Stimulated activated CD4-positive, alpha-beta T cell treated with anti-CD3 and anti-CD28 coated beads, Interleukin-12 subunit alpha, Interleukin-12 subunit beta, amount 100 ng/mL, for 48 hours (primary cell): ENCODE measurements at places on chromosomes 2 and 18.

DNA sequence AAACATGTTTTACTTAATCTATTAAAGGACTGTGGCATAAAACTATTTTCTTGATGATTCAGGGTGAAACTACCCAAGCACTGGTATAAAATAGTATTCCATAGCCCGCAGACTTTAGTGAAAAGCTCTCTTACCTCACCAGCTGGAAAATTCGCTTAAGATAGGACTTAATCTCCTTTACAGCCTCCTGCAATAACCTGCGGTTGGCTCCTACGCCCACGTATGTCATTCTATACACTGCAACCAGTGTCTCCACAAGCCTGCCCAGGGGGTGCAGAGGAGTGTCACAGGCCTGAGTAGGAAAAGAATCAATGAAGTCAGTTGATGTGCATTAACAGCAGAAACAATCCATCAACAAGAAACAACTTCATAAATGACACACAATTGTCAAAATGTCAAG lies 11.3 kb upstream of the MPP4 start:
- DNase-seq = no peak

DNA sequence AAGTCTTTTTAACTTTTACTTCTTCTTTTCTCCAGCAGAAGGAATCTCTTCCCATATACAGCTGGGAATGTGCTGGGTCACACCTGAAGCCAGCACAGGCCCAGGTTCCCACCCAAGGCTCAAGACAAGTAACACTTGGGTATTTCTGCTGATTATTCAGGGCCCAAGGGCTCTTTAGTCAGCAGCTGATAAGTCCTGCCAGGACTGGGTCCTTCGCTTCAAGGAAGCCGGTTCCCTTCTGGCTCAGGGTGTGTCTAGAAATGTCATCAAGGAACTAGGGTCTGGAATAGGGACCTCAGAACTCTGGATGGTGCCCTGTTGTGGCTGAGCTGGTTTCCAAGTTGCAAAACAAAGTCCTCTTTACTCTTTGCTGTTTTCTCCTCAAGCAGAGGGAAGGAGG lies 27.0 kb upstream of the SERPINB2 start:
- DNase-seq = no peak

DNA sequence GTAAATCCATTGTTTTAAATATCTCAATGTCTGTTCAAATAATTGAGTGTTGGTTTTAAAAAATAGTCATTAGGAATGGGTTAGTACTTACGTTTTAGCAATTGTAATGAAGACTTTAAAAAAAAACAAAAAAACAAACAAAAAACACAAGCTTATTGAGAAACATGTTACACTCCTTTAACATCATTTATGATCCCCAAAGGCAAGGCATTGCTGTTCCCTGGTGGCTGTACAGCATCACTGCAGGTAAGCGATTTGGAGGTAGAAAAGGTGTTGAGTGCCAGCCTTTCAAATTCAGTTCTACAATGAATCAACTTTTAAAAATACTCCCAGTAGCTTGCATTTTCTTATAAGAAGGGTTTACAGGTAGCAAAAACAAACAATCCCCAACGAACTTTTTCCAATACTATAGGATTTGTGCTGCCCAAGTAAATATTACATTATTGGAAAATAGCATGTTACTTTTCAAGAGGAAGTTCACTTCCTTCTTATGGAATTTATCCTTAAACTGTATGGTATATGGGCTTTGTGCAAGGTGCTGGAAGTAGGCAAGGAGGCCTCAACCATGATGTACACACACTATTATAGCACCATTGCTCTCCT lies 27.5 kb downstream of the CNRIP1 start:
- no peak for DNase-seq

DNA sequence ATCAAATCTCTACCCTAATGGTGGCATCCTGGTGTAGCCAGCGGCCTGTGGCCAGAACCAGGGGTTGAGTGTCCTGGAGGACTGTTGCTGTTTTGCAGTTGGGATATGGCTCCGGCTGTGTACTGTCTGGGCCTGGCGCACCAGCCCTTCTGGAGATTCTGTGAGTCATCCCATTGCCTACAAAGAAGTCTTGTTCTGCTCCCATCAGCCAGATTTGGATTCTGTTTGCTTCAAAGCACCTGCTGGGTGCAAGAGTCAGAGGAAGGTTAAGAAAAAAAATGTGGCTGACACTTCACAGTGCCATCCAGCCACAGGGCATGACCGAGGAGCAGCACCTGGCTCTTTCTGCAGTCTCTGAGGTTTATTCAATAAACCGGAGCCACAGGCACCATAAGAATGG lies 41.0 kb upstream of the ASAP2 start:
- DNase-seq = no peak

DNA sequence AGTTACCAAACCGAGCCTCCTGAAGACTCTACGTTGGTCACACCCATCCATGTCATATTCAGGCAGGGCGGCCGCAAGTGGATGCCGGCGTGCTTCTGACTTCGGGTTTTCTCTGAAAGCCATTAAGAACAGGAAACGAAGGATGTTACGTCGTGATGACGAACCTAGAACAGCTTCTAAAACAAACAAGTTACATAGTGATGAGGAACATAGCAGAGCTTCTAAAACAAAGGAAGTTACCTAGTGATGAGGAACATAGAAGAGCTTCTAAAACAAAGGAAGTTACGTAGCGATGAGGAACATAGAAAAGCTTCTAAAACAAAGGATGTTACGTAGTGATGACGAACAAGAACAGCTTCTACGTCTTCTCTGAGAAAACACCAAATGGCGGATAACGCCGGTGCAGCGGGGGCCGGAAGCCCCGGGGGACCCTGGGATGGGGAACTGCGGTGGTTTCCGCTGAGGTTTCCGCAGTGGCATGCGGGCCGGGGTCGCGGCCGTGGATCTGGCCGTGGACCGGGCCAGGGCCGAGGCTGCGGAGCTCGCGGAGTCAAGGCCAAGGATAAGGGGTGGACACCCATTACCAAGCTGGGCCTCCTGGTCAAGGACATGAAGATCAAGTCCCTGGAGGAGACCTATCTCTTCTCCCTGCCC lies 141.1 kb downstream of the SOCS6 start:
- no peak for DNase-seq

DNA sequence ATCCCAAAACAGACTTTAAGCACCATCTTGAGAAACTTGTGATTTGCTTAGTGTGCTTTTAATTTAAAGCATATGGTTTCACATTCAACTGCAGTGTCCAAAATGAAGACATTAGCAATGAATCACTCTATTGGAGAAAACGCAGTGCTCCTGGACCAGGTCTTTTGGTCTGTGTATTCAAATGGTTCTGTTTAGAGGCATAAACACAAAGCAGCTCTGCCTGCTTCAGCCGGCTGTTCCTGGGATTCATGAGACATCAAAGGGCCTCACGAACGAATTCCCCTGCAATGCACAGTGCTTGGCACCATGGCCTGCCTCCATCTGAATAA lies 117.1 kb upstream of the SP5 start:
- DNase-seq = no peak

- DNase-seq = no peak
Observed at GRCh38 chr2:85763831-85764230, 10.0 kb downstream of the ATOH8 start.

- DNase-seq = no peak
Observed at GRCh38 chr18:49849331-49850217, 36.2 kb upstream of the ACAA2 start.

- no peak for DNase-seq
Observed at GRCh38 chr2:38465789-38466127, 88.7 kb upstream of the ATL2 start.

DNA sequence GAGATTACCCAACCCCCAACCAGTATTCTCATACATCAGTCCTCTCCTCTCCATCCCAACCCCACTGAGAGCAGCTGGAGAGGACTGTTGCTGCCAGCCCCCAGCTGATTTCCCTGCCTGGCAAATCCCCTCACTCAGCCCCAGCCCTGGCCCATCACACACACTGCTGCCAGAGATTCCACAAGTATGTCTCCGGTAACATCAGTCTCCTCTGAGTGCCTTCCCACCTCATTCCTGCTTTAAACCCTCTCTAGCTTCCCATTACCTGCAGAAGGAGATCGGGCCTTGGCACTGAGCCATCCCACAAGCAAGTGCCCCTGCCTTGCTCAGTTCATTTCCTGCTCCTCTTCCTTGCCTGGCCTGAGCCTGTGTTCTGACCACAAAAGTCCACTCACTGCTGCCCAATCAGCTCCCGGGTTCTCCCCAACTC lies 50.6 kb upstream of the ZFP36L2 start:
- no peak for DNase-seq

DNA sequence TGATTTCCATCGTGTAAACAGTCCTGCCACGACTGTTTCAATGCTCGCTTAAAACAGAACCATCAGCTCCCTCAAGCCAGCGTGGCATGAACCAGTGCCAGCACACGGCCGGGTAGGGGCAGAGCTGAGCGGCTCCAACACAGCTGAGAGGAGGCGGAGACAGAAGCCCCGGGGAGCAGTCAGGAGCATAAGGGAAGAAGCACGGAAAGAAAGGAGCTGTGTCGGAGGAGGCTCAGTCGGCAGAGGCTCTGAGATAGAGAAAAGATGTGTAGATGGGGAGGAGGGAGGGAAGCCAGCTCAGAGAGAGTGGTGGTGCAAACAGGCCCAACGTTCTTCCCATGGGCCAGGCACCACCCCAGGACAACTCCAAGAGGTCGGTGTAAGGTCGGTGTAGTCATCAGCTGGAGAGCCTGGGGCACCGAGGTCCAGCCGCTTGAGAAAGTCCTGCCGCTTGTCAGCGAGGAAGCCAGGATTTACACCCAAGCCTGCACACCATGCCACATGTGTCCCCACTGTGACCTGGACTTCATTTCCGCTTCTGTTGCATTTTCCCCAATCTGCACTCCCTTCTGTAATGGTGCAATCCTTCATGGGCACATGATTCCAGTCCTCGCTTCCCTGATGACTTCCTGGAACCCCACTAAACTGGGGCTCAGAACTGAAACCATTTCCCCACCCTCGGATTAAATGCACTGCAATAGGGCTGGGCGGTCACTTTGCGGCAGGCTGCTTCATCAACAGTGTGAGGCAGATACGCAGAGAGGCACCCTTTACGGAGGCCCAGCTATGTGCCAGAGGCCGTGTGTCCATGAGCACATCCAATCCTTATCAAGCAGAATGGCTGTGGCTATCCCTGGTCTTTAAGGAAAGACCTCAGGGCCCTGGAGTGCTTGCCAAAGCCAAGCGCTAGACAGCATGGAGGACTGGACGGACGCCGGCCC lies 43.5 kb downstream of the CYP27C1 start:
- DNase-seq = no peak

- DNase-seq = no peak
Observed at GRCh38 chr2:135947483-135947882, 37.9 kb downstream of the DARS1 start.

- DNase-seq = no peak
Observed at GRCh38 chr18:13570856-13571495, 155.4 kb downstream of the FAM210A start.

- no peak for DNase-seq
Observed at GRCh38 chr2:155209696-155210450, 511.4 kb downstream of the KCNJ3 start.

GRCh38 chr2:149860276-149860921 lies 272.8 kb upstream of the MMADHC start:
- no peak for DNase-seq

DNA sequence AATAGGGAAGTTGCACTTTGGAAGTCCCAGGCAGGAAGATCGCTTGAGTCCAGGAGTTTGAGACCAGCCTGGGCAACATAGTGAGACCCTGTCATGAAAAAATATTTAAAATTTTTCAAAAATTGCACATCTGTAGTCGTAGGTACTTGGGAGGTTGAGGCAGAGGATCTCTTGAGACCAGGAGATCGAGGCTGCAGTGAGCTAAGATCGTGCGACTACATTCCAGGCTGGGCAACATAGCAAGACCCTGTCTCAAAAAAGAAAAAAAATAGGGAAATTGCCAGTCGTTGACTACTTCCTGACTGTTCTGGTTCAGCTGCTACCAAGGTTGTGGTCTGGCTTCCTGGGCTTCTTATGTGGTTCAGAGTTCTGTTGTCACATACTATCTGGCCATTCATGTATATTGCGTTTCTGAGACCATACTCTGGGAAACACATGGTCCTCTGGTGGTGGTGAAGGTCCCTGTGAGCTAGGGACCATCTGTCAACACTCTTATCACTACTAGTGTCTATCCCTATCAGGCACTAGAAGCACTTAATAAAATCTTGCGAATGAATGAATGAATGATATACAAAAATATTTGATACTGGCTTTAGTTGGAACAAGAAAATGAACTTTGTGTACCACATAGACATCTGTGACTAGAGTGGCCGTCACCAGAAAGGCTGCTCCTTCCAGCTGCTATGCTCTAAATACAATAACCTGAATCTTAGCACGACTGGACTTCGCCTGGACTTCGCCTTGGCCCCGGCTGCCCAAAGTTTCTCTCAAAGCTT lies 861 bp upstream of the KLHL23 start:
- DNase-seq = no peak

DNA sequence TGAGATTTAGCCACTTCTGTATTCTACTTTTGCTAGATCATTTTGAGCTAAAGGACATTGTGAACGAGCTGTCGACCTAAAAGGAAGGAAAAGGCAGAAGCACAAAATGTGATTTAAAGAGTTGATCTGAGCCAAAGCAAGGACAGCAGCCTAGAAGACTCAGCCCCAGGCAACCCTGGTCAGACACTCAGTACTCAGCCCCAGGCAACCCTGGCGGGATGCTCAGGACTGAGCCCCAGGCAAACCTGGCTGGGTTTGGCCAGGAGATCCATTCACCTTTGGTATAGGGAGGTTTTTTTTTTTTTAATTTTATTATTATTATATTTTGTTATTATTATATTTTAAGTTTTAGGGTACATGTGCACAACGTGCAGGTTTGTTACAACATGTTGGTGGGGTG lies 34.3 kb upstream of the PXDN start:
- DNase-seq = no peak

DNA sequence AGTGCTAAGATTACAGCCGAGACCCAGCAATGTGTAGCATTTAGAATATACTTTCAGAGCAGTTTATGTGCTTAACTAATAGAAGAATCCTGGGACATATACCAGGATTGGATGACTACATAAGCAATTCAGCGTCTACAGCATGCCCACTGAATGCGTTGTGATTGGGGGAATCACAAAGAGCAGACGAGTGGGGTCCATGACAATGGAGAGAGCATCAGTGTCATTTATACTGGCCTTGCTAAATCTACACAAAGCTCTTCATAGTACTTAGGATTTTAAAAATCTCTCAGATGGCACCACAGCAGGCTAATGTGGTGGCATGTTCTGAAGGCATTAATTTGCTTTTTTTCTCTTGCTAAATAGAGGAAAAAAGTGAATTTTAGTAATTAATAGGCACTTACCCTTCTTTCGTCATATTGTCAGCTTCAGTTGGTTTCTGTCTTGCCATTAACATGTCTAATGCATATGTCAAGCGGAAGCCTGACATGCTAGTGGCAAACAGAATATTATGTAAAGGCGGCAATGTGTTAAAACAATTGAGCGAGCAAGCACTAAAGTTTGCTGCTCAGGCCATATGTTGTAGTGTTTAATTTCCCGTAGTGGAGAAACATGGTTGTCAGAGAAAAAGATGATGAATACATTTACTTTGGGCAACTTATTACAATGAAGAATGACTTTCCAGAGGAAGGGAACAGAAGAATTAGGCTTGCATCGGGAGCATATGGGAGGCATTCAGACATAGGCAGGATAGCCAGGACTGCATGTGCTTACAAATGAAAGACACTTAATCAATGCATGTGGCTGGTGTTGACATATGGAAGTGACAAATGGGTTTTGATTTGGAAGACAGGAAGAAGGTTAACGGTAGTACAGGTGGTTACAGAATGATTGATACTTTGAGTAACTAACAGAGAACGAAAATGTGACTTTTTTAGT lies 145.2 kb downstream of the ICOS start:
- no peak for DNase-seq
